ENCODE measurements at places on chromosomes 2 and 18. TPM values are rescaled to one million over a fixed set of nuclear protein-coding genes. Genes with fewer than 3 reads are reported as not detected.

The KANSL1L gene
- total RNA-seq = 6.1 TPM

The CYP26B1 gene
- total RNA-seq = not detected

The LYG2 gene
- not detected for total RNA-seq

The TWIST2 gene
- total RNA-seq = 134 TPM

The ANKRD62 gene
- not detected for total RNA-seq

The POMC gene
- 4.0 TPM for total RNA-seq

The LYG1 gene
- total RNA-seq = 0.45 TPM

The PID1 gene
- total RNA-seq = 5.9 TPM

The CEP192 gene
- 20.7 TPM for total RNA-seq

The ZSCAN30 gene
- 9.8 TPM for total RNA-seq

The DUSP2 gene
- total RNA-seq = 1.2 TPM

The TRAPPC8 gene
- total RNA-seq = 16.8 TPM

The SRD5A2 gene
- not detected for total RNA-seq

The IL36RN gene
- total RNA-seq = not detected

The NEUROD1 gene
- total RNA-seq = not detected

The SPIRE1 gene
- 9.7 TPM for total RNA-seq

The PXDN gene
- total RNA-seq = 153 TPM

The FAP gene
- total RNA-seq = 40.7 TPM

The HTR2B gene
- total RNA-seq = under 0.01 TPM

The TMEM178A gene
- total RNA-seq = 0.84 TPM

The ZNF512 gene
- total RNA-seq = 17.1 TPM

The TEKT4 gene
- total RNA-seq = not detected

The RAD51AP2 gene
- total RNA-seq = not detected

The LHCGR gene
- total RNA-seq = not detected

The SERPINB10 gene
- not detected for total RNA-seq

The ST8SIA5 gene
- total RNA-seq = not detected

The GPR155 gene
- 0.74 TPM for total RNA-seq

The CARF gene
- 2.7 TPM for total RNA-seq

The OTOF gene
- not detected for total RNA-seq

The MALL gene
- 6.7 TPM for total RNA-seq

The MYL12A gene
- 643 TPM for total RNA-seq

The AGXT gene
- not detected for total RNA-seq

Data from bronchus fibroblast of lung (primary cell).